ENCODE measurements at places on chromosomes 7 and 10.

DNA sequence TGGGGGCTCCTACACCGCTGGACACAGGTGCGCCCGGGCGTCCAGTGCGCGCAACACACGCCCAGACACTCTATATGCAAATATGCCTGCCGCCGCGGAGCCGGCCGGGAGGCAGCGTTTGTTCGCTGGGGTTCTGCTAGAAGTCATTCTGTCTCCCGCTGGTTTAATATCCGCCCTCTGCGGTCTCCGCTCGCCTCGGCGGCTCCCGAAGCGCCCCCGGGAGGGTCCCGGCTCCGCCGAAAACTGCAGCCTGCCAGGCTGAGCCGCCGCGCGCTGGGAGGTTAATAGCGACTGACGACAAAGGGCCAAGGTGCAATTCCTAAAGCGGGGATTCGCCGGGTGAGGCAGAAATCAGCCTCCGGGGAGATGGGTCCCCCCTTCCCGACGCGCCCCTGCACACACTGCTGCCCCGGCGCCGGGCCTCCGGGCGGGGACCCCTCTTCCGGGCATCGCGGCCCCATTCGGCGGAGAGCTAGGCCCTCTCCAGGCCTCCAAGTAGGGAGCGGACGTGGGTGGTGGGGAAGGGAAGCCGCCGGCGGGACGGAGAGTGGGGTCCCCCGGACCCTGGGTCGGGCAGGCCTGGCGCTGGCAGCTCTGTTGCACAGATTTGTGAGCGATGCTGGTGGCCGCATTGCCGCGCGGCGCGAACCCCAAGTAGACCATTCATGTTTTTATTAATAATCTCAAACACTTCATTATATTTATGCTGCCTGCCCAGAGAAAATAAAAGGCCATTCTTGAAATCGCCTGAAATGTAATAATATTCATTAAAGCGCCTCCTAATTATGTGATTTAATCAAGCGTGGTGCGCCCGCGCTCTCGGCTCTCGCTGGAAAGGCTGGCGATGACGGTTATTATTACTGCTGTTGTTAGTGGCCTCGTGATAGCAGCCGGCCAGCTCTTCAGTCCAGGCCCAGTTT, 9.1 kb downstream of the EN2 start:
- DNase-seq = no peak

- no peak for DNase-seq
Observed at GRCh38 chr7:17313194-17313593, 14.7 kb downstream of the AHR start.

GRCh38 chr7:107069457-107069856, 25.0 kb downstream of the PRKAR2B start:
- no peak for DNase-seq

- no peak for DNase-seq
Observed at GRCh38 chr7:71842381-71842780, 569.8 kb downstream of the CALN1 start.

GRCh38 chr7:150374026-150374425, 5.1 kb upstream of the ZNF775 start:
- DNase-seq = no peak

Measured in activated T-cell treated with anti-CD3 and anti-CD28 coated beads, Interleukin-2, amount 50 U/mL, for 4 hours (primary cell).